ENCODE measurements at places on chromosomes 1 and 21.

DNA sequence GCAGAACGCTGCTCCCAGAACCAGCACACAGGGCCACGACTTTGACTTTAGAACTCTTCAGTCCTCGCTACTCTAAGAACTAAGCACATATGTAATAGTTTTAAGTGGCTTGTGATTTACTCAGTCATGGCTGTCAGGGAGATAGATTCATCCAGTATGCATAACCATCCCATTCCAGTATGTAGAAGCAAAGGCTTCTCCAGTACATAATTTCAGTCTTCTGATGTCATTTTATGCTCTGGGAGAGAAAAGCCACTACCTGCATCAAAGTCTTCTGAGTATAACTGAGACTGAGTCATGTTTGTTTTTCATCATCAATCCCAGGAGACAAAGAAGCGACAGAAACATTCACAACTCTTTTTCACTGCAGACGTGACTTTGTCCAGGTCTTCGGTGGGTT is 885.7 kb downstream of the PLA2G4A start:
- no peak for DNase-seq

DNA sequence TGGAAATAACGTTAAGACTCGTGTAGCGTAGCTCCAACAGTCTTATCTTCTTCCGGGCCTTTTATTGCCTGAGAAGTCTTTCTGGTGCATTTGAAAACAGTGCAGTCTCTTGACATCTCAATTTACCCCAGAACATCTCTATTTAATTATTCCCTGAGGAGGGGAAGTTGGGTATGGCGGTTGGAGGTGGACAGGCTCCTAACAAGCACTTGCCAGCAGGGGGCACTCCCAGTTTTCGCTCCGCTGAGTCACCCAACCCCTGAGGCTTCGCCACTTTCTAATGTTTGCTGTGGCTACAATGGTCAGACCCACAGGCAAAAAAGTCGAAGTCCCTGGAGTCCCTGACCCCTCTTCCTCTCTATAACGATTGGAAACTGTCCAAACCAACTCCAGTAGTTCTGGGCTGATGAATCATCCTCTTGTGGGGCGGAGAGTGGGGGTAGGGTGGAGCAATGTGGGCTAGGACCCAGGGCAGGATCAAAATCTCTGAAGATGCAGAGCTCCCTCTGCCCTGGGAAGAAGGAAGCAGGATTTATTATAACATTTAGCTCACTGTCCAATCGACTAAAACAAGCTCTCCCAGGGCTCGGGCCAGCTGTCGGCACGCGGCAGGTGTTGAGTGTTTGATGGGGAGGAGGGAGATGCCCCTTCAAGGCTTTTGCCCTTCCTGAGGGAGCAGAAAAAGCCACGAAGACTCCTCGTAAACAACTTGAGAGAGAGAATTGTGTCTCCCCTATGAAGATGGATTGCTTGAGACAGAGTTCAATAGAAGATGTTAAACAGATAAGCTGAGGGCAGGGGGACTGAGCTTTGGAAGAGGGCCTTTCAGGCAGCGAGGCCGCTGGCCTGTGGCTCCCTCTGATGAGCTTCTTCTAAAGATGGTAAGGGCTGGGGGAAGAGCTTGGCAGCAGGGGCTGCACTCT is 85.7 kb downstream of the BRINP2 start:
- DNase-seq, result no peak

DNA sequence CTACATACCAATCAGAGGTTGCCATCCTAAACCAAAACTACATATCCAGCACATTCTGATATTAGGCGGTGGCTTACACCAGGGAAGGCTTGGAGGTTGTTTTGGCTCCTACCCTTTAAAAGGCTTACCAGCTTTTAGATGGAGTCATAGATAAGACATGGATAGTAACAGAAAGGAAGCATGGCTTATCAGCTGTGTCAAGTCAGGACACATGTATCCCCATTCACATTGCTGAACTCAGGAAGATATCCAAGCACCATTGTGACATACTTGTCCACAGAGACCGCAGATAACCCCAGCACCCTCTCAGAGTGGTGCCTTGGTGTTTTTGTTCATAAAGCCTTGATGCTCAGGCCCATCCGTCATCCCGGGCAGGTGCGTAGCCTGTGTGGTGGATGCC is 39.7 kb downstream of the ADARB1 start:
- DNase-seq, result no peak

DNA sequence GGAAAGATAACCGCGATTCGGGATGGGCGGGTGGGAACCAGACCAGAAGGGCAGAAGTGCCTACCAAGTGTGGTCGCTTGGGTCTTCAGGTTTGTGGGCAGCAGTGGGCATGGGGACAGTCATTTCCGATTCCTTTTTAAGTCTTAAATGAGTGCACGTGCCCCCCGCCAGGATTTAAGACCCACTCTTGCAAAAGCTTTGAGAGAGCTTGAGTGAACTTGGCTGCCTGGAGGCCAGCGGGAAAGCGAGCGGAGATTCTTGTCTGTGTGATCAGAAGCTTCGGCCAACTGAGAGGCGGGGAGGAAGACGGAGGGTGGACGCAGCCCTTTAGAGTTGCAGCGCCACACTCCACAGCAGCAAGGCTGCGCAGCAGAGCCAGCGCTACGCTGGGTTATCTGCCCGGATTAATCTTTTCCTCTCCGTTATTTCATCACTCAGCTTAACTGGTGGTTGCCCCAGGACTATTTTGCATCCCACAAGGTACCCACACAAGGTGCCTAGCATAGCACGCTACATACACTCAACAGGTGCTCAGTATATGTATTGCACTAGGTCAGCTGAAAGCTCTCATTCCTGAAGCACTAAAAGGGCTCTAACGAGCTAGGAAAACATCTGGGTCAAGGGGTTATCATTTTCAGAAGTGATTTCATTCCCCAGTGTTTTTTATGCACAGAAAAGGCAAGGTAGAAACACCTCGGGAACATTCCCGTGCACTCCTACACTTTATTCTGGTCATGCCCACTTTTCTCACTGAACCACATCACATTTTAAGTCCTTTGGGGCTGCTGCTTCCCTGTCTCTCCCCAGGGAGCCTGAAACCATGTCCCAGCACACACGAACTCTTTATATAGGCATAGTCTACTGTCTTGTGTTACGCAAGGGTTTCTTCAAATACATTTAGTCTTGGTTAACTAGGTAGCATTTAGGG is 1.5 kb upstream of the BATF3 start:
- no peak for DNase-seq

DNA sequence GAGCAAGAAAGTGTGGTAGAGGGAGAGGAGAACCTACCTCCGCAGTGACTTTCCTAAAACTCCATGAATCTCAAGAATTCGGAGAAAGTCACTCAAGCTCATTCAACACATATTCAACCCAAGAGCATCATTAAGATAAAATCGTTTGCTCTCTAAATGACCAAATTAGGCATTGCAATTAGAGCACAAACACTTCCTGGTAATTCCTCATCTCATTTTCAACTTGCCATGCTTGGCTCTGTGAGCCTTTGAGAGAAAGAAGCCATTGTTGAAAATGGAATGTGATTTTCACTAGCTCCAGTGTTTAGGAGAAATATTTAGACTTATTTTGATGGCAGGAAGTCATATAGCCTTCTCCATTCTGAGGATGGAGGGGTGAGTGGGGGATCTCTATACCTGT is 52.5 kb downstream of the KAZN start:
- no peak for DNase-seq

DNA sequence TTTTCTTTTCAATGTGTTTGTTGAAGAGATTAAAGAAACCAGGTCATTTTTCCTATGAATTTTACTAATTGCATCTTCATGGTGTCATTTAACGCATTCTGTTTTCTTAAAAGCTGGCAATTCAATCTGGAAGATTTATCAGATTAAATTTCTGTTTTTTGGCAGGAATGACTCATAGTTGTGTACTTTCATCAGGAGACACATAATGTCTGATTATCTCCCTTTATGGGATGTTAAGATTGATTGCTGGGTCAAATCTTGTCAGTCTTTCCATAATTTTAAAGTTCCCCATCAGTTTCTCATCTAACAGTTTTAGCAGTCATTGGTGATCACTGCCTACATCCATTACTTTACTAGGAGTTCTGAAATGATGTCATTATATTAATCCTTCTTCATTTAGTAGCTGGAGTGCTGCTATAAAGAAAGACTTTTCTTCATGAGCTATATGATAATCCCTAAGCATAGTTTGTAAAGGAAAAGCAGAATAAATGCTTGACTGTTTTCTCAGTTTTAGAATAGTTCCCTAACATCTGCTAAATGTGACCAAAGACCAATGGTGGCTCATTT is 72.8 kb upstream of the MAP10 start:
- DNase-seq, result no peak

GRCh38 chr1:178530037-178530402 is 17.1 kb downstream of the TEX35 start:
- no peak for DNase-seq

DNA sequence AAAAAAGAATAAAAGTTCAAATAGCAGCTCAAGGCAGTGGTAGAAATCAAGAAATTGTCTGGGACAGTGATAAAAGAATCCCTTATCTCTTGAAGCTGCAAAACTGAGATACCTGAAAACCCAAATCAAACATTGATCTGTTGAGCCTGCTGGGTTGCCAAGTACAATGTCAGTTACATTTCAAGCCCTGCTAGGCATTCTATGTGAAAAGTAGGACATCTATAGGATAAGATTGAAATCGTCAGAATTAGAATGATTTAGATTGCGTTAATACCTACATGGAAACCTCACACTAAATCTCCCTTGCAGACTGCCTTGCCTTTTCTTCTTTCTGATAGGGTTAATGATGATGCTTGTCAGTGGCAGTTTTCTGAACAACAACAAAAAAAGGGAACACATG is 1684.4 kb upstream of the B3GALT2 start:
- DNase-seq, result no peak

- no peak for DNase-seq
Measured at GRCh38 chr21:33477066-33477465, 2.7 kb downstream of the TMEM50B start.

GRCh38 chr1:212229654-212230053 is 55.6 kb upstream of the PPP2R5A start:
- no peak for DNase-seq

- DNase-seq, result no peak
Measured at GRCh38 chr1:59678493-59679228, 136.1 kb upstream of the HOOK1 start.

DNA sequence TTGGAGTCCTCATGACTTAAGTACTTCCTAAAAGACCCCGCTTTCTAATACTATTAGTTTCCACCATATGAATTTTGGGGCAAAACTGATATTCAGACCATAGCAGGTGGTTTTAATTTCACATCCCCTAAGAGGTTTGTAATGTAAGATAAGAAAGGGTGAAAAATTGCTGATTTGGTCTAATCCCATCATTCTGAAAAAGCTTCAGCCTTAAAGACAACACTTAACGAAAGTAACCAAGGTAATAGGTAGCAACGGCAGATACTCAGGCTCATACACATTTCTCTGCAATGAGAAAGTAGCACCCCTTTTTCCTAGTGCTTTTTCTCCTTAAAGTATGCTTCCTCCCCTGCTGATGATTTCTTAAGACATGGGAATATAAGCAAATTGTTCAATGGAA is 376.9 kb upstream of the LYPLAL1 start:
- DNase-seq, result no peak

- DNase-seq, result no peak
Measured at GRCh38 chr1:31297277-31298247, 730 bp downstream of the ZCCHC17 start.

- DNase-seq, result no peak
Measured at GRCh38 chr1:112011202-112011601, 21.7 kb upstream of the KCND3 start.

GRCh38 chr1:86933562-86934377 is 19.3 kb downstream of the HS2ST1 start:
- DNase-seq, result no peak

DNA sequence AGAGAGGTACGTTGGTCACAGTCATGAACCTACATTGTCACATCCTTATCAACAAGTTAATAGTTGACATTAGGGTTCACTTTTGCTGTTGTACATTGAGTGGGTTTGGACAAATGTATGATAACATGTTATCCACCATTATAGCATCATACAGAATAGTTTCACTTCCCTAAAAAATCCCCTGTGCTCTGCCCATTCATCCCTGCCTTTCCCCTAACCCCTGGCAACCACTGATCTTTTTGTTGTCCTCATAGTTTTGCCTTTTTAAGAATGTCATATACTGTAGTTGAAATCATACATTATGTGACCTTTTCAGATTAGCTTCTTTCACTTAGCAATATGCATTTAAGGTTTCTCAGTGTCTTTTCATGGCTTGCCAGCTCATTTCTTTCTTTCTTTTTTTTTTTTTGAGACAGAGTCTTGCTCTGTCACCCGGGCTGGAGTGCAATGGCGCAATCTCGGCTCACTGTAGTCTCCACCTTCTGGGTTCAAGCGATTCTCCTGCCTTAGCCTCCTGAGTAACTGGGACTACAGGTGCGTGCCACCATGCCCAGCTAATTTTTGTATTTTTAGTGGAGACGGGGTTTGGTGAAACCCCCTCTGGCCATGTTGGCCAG is 50.6 kb downstream of the UCK2 start:
- DNase-seq, result no peak

GRCh38 chr1:11858968-11859871 is 475 bp upstream of the NPPB start:
- peak; percentile 58 for DNase-seq

DNA sequence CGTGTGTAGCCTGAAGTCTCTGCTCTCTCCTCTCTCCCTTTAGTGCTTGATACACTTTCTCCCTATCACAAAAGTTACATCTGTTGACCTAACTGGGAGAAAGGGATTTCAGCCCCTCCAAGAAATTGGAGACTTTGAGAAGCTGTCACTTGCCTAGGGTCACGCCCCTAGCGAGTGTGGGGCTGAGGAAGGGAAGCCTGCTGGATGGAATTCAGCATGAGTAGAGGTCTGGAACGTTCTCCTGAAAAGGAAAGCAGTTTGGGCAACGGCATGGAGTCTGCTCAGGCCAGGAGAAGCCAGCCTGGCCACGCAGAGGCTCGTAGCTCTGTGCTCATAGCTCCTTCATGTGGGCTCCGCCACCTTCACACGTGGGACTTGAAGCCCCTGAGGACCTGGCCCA is 22.4 kb downstream of the COL16A1 start:
- no peak for DNase-seq

DNA sequence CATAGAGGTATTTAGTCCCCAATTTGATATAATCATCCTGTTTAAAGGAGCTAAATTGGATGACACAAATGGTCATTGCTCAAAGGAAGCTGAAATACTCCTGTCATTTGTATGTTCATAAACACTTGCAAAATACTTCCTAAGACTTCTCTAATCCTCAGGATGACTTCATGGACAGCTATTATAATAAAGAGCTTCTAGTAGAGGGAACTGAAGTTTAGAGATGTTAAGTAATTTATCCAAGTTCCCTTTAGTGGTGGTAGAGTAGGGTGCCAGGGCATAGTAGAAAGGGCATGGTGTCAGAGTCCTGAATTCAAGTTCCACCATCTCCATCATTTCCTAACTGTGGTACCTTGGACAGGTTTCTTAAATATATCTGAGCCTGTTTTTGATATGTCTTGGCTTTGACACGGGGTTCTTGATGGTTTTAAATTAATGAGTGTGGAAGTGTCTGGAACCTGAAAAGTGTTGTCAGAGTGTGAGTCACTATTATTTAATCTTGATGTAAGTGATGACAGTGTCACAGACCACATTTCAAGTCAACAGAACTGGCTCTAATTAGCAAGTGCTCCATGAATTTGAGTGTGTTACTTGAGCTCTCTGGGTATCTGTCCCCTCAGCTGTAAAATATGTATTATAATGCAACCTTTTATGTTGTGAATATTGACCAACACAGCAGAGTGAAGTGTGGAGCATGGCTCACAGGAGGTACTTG is 12.1 kb upstream of the GBP6 start:
- no peak for DNase-seq

All from activated CD4-positive, CD25-positive, alpha-beta regulatory T cell treated with anti-CD3 and anti-CD28 coated beads, Interleukin-2, amount 50 U/mL, for 72 hours (primary cell).